NCI-H1105 treated with DMSO at 0.1 percent for 48 hours (cell line): ENCODE measurements at places on chromosomes 6 and 20.

- no peak for DNase-seq
Observed at GRCh38 chr6:33297406-33297955, 1.3 kb downstream of the RGL2 start.

DNA sequence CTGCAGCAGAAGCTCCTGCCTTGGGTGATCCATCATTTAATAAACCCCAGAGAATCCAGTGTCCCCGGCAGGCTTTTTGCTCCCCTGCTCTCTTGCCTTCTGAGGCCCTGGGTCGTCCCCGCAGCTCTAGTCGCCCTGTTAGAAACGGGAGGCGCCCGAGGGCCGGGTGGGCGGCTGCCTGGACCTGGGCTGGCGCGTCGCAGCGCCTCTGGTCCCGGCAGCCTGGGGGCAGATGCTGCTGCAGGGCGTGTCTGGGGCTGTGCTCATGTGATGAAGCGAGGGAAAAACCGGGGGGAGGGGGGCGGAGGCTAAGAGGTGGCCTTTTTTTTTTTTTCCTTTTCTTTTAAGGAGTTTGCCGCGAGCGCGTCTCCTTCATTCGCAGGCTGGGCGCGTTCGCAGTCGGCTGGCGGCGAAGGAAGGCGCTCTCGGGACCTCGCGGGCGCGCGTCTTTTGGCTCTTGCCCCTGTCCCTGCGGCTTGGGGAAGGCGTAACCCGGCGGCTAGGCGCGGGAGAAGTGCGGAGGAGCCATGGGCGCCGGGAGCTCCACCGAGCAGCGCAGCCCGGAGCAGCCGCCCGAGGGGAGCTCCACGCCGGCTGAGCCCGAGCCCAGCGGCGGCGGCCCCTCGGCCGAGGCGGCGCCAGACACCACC is 394 bp downstream of the AKAP12 start:
- peak; percentile 76 for DNase-seq

GRCh38 chr6:65943548-65943947 is 236.5 kb upstream of the EYS start:
- DNase-seq = no peak

DNA sequence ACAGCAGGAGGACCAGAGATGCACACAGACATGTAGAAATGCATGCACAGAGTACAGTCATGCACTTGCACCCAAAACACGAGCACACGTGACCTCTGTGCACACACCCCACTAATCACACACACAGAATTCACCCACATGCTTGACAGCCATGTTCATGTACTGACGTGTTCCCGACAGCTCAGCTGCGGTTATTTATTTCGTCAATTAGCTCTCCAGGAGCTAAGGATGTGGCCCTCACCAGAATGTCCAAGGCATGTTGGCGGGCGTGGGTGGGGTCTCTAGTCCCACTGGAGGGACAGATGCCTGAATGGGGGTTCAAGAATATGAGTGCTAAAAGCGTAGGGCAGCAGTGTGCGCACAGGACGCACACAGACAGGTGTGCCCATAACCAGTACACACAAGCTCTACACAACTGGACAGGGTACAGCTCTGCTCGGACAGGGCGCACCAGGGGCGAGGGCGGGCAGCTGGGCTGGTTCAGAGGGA is 571 bp upstream of the PRPF6 start:
- DNase-seq = no peak

- DNase-seq = no peak
Observed at GRCh38 chr6:13764996-13765395, 49.4 kb downstream of the MCUR1 start.

DNA sequence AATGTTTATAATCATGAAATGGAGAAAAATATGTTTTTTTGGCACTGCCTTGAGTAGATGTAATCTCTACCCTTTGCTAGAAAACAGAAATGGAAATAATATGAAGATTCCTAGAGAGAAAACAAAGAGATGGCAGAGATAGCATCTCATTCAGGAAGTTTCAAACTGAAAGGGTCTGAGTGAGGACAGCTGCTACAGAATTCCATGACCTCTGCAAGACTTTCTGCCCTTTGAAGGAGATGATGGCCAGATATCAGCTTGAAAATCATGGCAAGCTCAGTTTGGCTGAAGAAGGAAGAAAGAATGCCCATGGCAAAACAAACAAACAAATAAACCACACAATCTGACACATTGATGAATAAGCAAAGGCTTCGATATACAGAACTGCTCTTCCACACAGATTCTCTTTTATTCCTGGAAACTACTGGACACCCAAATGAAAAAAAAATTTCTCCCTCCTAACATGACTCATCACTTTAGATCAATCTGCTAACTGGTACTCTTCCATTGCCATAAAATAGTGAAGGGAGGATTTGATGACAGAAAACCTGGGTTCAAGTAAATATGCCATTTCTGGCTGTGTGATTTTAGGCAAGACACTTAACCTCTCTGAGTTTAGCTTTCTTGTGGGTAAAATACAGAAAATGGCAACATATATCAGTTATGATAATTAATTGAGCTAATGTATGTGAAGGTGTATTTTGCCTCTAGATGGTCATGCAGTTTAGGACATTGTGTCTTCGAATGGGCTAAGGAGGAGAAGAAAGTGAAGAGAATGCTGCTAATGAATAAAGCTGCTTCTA is 105.9 kb upstream of the SPACA1 start:
- no peak for DNase-seq

DNA sequence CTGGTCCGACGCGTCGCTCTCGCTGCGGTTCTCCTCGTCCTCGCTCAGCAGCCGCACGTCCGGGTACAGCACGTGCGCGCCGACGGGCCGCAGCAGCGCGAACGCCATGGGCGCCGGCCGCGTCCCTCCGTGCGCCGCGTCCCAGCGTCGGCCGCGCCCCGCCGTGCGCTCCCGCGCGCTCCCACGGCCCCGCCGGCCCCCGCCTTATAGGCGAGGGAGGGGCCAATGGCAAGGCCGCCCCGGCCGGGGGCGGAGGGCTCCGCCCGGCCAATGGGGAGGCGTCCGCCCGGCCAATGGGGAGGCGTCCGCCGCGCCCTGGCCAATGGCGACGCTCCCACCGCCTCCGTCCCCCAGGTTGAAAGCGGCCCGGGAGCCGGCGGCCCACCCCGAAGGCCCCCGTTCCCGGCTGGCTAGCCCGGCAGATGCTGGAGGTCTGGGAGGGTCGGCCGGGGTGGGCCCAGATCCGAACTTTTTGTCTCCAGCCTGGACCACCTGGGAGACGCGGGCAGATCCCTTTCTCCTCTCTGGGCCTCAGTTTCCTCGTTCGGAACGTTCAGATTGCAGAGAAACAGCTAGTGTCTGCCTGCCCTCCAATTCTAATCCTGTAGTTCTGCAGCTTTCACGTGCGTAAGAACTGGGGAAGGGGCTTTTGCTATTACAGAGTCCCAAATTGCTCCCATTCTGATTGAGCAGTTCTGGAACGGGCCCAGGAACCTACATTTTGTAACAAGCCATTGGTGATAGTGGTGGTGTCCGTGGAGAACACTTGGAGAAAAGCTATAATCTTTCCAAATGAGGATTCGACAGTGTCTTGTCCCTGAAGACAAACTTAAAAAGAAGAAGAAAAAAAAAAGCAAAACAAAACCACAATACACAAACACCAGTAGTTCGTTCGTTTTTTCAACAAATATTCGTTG is at the start of gene TCF15:
TSS of gene TCF15 (minus strand) at position 180 of the 917 bp plus-strand sequence. CDS start at position 108, 72 bp downstream.
- DNase-seq = no peak

- DNase-seq = no peak
Observed at GRCh38 chr6:163776906-163777686, 362.6 kb downstream of the QKI start.

GRCh38 chr6:47380251-47380650 is 70.5 kb upstream of the TNFRSF21 start:
- no peak for DNase-seq

DNA sequence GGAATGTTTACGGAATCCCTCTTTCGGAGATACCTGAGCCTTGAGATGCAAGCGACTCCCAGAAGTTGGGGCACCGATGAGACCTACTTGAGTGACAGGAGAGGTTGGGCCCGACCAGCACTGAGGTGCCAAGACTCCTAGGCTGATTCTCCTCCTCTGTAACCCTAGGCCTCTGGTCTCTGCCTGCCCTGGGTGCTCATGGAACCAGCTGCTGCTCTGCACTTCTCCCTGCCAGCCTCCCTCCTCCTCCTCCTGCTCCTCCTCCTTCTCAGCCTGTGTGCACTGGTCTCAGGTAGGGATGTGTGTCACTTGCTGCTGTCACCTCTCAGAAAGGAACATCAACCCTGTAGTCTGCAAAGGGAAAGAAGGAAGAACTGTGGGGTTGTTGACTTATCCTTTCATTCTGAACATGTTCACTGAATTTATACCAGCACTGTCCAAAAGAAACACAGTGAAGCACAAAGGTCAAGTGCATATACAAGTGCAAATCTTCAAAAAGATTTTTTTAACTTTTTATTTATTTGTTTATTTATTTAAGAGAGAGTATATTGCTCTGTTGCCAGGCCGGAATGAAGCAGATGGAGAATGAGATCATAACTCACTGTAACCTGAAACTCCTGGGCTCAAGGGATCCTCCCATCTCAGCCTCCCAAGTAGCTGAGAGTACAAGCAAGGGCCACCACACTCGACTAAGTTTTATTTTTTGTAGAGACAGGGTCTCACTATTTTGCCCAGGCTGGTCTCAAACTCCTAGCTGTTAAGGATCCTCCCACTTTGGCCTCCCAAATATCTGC is 913 bp downstream of the BTN2A2 start:
- peak; percentile 9 for DNase-seq

- DNase-seq = no peak
Observed at GRCh38 chr20:31872406-31872805, 2.0 kb downstream of the TTLL9 start.

DNA sequence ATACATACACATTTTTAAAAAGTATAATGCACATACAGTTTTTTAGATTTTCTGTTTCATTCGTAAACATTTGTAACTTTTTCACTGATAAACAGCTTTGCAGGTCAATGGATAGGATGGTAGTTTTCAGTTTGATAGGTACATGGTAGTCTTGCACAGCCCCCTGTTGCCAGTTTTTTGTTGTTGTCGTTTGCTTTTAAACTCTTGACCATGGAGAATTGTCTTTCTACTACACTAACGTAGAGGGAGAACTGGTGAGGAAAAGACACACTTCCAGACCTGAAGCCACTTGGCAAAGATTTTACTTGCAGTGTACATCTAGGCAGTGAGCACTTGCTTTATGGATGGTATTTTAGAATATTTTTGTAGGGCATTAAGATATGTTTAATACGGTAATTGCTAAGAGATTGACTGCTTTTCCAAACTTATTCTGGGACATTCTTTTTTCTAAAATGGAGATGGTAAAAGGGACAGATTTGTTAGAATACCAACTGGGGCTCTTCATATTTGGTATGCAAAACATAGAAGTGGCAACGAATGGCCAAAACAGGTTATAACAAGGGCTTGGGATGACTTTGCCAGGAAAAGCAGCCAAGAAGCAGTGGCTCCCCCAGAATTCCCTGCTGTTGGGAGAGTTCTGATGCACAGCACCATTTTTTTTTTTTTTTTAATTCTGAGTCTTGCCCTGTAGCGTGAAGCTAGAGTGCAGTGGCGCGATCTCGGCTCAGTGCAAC is 1.5 kb downstream of the PYGB start:
- peak; percentile 13 for DNase-seq

- no peak for DNase-seq
Observed at GRCh38 chr20:59804347-59804746, 129.1 kb downstream of the SYCP2 start.

GRCh38 chr6:148177589-148178233 is 164.9 kb upstream of the SASH1 start:
- DNase-seq = no peak

GRCh38 chr6:159989492-159990480 is 20.9 kb downstream of the IGF2R start:
- no peak for DNase-seq

GRCh38 chr6:30928677-30929076 is 3.3 kb downstream of the SFTA2 start:
- no peak for DNase-seq

DNA sequence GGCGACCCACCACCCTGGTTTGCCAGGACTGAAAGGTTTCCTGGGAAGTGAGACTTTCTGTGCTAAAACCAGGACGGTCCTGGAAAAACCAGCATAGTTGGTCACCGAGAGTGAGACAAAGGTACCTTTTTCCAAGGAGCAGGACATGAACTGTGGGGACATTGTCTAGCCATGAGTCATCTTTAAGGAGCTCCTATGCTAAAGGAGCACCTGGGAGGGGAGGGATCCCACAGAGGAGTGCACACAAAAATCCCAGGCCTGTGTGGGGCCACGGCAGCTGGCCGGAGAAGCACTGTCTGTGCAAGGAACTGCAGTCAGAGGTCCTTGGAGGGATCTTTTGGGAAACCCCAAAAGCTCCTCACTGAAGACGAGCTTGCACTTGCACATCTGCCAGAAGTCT is 109.1 kb upstream of the PLEKHG1 start:
- DNase-seq = no peak

GRCh38 chr20:23212464-23212995 is 126.4 kb upstream of the CD93 start:
- DNase-seq = no peak

DNA sequence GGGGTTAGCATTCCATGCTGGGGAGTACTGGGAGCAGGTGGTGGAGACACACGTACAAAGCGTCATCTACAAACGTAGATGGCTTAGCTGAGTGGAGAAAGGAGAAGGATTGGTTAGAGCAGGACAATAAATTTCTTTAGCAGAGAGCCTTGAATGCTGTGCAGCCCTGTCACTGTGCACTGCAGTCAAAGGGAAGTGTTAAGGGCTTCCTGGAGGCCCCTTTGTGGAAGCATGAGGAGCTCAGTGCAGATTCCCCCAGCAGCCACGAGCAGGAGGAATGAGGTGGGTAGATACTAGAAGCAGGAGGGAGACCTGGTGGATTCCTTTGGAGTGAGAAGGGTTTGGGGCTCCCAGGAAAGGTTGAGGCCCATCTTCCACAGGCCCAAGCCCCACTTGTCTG is 6.1 kb upstream of the TREML4 start:
- no peak for DNase-seq

- no peak for DNase-seq
Observed at GRCh38 chr6:106540907-106541306, 88.4 kb downstream of the RTN4IP1 start.

DNA sequence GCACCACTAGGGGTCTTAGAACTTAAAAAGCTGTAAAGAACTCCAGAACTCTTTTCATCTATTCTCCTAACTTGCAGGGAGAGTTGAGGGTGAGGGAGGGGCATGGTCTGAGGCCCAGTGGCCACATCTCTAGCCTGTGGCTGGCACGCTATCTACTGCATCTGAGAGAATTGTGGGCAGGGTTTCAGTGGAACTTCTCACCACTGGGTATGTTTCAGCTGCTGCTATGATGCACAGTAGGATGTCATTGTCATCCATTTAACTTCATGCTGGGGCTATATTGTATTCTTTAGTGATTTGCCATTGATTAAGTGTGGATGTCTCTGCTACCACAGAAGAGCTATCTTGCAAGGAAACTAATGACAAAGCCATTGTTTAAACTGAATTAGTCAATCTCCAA is 4.5 kb downstream of the TMEM14A start:
- no peak for DNase-seq
